HEK293T (cell line): ENCODE measurements at places on chromosomes 16 and 17.

DNA sequence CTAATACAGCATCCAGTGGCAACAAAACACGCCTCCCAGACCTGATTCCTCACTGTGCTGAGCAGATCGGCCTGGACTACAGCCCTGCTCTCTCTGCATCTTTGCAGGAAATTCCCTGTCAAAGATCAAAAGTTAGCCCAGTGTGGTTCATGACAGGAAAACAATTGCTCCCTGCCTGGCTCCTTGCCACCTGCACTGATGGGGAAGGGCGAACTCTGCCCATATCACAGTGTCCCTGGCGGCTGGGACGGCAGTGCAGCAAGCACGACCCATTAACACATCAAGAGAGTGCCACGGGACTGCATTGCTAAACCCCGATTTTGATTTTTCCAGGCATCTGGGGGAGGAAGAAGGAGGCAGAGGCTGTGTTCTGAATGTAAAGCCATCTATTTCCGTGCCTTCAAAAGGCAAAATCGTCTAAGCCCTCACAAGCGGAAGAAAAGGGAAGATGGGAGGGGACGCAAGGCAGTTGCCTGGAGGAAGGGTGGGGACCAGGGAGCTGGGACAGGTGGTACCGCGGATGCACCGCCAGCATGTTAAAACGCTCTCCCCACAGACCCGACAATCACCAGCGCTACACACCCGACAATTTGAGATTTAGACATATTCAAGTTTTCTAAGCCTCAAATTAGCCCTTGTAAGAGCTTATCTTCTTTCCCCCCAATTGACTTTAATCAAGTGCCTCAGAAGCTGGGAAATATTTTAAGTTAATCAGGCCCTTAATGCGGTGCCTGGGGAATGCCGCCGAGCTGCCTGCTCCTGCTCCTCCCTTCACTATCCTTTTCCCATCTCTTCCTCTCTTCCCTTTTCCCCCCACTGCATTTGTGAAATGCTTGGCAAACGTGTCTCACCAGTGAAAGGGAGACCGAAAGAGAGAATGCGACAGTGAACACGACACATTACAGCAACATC lies 238.8 kb upstream of the CDH5 start:
- no peak for DNase-seq

GRCh38 chr16:19809121-19809635 lies 75.5 kb downstream of the GPRC5B start:
- DNase-seq = no peak

- no peak for DNase-seq
These were observed 336.1 kb downstream of the MAF start for GRCh38 chr16:79264237-79265109.

GRCh38 chr17:49798182-49798581 lies 9.7 kb downstream of the KAT7 start:
- no peak for DNase-seq

DNA sequence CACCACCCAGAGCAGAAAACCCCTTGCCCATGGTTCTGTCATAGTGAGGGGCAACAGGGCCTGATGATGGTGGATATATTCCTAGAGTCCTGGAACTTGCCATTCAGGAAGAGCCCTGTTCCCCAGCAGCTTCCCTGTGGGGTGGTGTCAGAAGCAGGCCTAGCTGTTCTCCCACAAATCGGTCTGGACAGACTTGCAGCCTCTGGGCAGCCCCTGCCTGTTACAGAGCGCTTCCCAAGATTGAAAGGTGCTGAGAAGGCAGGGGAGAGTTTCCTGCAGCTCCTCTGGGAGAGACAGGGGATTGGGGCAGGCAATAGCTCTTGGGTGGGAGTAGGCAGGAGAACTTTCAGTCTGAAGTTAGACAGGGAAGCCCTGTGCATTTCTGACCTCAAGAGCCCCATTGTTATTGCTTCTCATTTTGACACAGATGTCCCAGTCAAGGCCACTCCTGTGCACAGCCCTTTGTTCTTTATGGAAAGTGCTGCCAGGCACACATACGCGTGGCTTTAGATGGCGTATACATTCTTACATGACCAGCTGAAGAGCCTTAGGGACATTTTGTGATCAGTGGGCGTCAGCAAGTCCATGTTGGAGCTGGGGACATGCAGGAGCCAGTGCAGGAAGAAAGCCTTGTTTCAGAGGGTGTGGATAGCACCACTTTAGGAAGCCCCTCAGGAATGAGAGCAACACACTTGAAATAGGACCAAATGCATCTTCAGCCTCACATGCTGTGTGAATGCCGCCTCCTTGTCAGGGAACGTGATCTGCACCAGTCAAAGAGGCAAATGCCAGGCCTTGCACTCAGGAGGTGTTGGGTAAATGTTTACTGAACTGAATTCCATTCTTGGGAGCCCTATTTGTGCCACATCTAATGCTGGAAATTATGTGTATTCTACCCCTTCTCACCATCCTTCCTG lies 67.5 kb downstream of the GNAO1 start:
- no peak for DNase-seq
